Naive thymus-derived CD4-positive, alpha-beta T cell (primary cell): ENCODE measurements at places on chromosomes 7 and 10. TPM values are rescaled to one million over a fixed set of nuclear protein-coding genes. Genes with fewer than 3 reads are reported as not detected.

Gene ICA1
- 0.46 TPM for polyA plus RNA-seq

Gene NEURL1
- 0.76 TPM for polyA plus RNA-seq

Gene ETV1
- polyA plus RNA-seq, result not detected

Gene ZNF485
- 6.0 TPM for polyA plus RNA-seq

Gene CLEC2L
- not detected for polyA plus RNA-seq

Gene HUS1
- polyA plus RNA-seq, result 44.0 TPM

Gene SORBS1
- polyA plus RNA-seq, result 0.75 TPM

Gene ZCWPW1
- polyA plus RNA-seq, result 5.9 TPM

Gene HMX3
- not detected for polyA plus RNA-seq

Gene DNAJC2
- 18.2 TPM for polyA plus RNA-seq

Gene CUBN
- polyA plus RNA-seq, result 0.46 TPM

Gene ARHGAP19
- polyA plus RNA-seq, result 6.5 TPM

Gene LBX1
- polyA plus RNA-seq, result not detected

Gene SSC4D
- polyA plus RNA-seq, result not detected

Gene FOXI2
- polyA plus RNA-seq, result not detected

Gene CLCN1
- not detected for polyA plus RNA-seq

Gene MRLN
- not detected for polyA plus RNA-seq

Gene TBXAS1
- 2.9 TPM for polyA plus RNA-seq

Gene MSMB
- not detected for polyA plus RNA-seq

Gene CHRM2
- not detected for polyA plus RNA-seq

Gene ATOH7
- polyA plus RNA-seq, result not detected

Gene HOXA11
- not detected for polyA plus RNA-seq

Gene SPDYE6
- 0.14 TPM for polyA plus RNA-seq

Gene AGR2
- not detected for polyA plus RNA-seq

Gene CTTNBP2
- not detected for polyA plus RNA-seq

Gene EBLN1
- not detected for polyA plus RNA-seq

Gene CACNA2D1
- polyA plus RNA-seq, result not detected
